ENCODE measurements at places on chromosomes 2 and 18. TPM values are rescaled to one million over a fixed set of nuclear protein-coding genes. Genes with fewer than 3 reads are reported as not detected.

Gene NDC80
- total RNA-seq: 51.3 TPM

Gene CWC22
- 24.0 TPM for total RNA-seq

Gene CAPN14
- 0.68 TPM for total RNA-seq

Gene SERPINB5
- not detected for total RNA-seq

Gene BMP10
- total RNA-seq: 0.27 TPM

Gene MTHFD2
- total RNA-seq: 257 TPM

Gene GCG
- total RNA-seq: not detected

Gene DSEL
- total RNA-seq: not detected

Gene EMX1
- not detected for total RNA-seq

Gene HOXD13
- not detected for total RNA-seq
